Activated naive CD4-positive, alpha-beta T cell treated with Interleukin-2 at 50 U/mL for 16 hours (primary cell): ENCODE measurements at places on chromosomes 5 and 9.

DNA sequence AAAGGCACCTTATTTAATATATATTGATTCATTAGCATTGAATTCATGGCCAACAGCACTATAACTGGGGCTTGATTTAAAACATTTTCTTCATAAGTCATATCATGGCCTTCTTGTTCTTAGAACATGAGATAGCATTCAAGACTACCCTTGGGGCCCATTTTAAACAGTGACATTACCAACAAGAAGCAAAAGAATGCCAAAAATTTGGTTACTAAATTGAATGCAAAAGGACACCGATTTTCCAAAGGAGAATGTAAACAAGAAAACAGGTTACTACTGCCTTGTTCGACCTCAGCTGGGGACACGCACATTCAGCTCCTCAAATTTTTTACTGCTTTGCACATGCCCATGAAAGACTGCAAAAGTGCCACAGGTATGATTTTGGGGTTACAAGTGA lies 219.4 kb upstream of the TLE4 start:
- no peak for DNase-seq

DNA sequence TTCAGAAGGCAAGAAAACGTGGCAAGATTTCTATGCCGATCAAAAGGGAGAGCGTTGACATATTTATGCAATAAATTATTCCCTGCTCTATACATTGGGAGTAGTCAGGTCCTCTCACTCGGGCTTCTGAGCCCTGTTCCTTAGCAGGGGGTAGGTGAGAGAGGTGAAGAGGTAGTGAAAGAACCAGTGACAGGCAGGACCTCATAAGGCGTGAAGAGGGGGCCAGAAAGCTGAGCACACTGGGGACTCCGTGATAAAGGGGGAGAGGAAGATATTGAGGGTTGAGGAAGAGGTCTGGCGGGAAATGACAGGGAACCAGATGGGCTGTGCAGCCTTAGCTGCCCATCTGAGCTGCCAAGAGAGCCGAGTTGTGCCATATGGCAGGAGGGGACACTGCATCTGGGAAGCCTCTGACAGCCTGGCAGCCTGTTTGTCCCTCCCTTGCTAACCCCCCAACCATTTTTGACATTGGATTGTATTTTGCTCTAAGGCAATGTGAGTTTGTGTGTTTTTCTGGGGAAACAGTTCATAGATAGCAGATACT lies 782 bp upstream of the CDC20B start:
- no peak for DNase-seq

DNA sequence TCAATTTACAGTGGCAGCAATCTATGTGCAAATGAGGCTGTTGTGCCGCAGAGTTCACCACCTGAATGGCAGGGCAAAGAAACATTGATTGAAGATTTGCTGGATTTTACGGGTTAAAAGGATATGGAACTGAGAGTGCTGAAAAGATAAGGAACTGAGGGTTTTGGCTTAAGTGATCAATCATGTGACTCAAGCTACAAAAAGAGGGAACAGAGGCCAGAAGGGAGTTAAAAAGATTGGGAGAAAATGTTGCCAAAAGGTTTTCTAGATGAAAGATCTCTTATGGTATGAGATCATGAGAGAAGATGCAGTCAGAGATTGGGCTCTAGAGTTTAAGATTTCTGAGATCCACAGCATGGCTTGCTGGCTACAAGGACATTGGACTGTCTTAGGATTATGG lies 7.9 kb upstream of the RIMOC1 start:
- DNase-seq = no peak

DNA sequence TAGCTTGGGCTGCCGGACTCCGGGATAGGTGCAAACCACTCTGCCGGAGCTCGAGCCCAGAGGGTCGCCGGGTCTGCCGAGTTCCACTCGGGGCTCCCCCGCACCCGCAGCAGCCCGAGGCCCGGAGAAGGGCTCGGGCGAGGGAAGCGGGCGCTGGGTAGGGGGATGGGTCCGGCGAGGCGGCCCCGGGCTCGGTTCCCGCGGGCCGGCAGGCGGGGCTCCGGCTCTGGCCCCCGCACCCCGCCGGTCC lies 507 bp downstream of the RICTOR start:
- no peak for DNase-seq

- DNase-seq = no peak
Measured at GRCh38 chr5:110371011-110371724, 355.3 kb downstream of the TMEM232 start.
